Fibroblast of skin of back (primary cell): ENCODE measurements at places on chromosomes 2 and 18.

GRCh38 chr2:29440921-29441623 lies 325.9 kb downstream of the CLIP4 start:
- DNase-seq = no peak

DNA sequence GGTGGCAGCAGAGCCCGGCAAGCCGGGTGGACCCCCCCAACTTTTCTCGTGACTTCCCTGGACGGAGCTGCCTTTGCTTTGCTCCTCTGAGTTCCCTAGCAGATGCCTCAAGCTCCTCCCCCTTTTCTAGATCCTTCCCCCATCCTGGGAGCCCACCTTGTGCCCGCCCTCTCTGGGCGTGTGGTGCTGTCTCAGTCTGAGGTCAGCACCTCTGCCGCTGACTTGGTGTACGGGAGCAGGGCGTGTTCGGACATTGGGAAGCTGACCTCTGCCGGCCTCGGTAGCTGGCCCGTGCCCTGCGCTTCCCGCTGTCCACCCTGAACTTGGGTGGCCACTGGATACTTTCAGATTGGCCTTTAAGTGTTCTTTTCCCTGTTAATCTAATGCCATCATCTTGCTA lies 19.6 kb upstream of the ESPNL start:
- no peak for DNase-seq

GRCh38 chr2:156944871-156945270 lies 312.6 kb upstream of the GALNT5 start:
- no peak for DNase-seq

DNA sequence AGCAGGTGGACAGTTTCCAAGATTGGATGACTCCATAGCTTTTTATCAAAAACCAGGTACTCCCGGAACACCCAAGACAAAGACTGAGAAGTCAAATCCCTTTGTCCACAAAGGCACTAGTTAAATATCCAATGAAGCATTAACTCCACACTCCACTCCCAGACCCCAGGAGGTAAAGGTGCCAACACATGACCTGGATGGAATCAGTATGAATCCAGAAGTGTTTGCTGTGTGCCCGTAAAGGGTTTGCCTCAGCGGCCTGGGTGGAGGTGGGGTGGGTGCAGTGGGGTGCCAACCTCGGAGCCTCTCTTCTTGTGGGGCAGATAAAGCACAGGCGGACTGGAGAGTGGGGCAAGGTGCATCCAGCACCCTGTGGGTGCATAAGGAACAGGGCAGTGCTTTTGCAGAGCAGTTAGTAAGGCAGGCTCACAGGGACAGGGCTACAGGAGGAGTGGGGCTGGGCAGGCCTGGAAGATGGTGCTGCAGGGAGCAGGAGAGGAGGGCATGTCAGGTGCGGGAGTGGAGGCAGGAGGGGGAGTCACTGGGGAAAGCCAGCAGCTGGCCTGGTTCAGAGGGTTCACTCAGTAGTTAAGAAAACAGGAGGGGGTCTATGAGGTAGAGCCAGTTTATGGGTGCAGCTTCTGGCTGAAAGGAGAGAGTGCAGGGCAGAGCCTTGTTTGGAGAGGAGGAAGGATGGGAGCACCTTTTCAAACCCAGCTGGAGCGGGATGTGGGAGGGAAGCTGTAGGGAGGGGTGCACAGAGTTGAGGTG lies 208.4 kb upstream of the SMAD2 start:
- DNase-seq = no peak
